ENCODE measurements at places on chromosomes 5 and 9.

DNA sequence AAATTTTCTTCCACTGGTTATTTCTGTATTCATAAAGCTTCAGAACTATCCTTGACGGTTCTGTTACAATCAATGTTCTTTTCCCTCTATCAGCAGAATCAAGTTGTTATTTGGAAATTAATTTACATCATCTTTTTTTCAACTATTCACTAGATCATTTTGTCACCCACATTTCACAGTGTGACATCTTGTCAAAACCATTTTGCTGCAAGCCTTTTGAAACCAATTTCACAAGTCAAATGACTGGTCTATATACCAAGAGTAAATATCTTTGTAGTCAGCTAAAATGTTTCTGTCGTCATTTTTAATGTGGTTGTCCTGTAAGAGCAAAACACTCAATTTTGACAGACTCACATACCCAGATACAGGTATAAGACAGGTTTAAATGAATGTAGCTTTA is 984.3 kb upstream of the TYRP1 start:
- no peak for DNase-seq

DNA sequence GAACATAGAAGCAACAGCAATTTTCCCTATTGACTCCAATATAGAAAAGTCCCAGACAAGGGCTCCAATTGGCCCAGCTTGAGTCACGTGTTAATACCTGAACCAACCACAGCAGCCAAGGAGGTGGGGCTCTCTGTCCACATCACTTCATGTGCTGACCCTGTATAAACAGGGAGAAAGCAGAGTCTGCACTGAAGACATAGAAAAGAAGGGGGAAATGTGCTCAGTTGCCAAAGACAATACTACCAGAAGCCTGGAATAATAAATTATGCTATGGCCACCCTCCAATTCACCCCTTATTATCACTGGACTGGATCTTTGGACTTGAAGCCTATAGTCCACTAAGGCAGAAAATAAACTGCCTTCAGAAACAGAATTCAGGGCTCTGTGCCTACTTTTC is 275.4 kb downstream of the EPB41L4A start:
- DNase-seq: no peak

DNA sequence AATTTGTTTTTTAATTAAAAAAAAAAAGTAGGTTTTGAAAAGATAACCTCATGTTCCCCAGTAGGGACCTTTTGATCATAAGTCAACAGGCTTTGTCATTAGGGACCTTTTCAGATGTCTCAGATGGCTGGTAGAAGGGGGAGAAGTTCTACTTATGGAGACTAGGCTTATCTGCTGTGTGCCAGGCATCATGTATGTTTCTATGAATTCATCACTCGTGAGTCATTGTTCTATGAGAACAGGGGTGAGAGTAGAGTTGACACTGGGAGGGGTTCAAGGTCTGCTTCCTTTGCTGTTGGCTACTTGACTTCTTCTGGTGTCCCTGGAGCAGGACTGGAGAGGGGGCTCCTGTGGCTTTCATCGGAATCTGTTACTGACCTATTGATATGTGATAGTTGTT is 138.8 kb downstream of the KDM4C start:
- DNase-seq: no peak

DNA sequence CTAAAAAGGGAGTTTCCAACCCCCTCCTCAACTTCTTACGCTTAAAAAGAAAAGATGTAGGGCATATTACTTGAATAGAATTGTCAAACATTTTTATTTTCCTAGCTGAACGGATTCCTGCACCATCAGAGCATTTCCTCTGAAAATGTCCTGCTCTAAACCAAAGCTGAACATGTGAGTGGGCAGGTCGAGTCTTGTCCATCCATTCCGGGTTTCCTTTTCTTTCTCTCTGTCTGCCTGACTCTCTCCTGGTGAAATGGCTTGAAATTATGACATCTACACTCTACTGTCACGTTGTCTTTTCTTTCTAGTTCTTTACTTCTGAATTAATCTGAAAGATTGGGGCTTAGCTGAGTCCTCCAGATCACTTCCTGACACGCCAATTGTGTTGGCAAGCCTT is 39.2 kb upstream of the PTPN3 start:
- DNase-seq: no peak

DNA sequence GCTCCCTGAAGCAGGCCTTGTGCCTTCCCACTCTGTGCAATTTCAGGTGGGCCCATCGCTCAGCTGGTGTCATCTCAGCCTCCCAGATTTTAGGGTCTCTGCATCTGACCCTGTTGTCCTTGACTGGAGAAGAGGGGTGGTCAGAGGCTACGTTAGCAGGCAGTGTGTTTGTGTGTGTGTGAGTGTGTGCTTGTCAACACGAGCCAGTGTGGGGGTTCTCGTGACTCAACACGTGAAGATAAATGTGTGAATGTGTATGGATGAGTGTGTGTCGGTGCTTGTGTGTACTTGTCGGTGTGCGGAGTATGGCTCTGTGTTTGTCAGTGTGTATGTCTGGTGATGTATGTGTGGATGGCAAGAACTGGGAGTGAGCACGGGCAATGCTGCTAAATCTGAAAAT is 142.6 kb upstream of the KLF4 start:
- no peak for DNase-seq

DNA sequence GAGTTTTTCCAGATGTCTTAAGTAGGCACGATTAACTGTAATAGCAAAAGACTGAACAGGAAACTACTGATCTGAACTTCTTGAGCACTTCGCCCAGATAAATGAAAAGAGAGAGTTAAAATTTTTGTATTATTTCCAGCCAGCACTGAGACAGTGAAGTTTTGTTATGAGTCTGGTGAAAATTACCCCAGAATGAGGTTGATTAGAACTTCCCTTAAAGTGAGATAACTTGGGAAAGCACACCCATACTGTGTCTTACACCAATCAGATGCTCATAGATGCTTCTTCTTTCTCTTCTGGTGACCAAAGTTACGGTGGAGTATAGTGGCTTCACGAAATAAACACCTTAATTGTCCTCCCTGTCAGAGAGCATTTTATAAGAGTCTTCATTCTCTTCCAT is 131.8 kb upstream of the SLC12A2 start:
- no peak for DNase-seq

DNA sequence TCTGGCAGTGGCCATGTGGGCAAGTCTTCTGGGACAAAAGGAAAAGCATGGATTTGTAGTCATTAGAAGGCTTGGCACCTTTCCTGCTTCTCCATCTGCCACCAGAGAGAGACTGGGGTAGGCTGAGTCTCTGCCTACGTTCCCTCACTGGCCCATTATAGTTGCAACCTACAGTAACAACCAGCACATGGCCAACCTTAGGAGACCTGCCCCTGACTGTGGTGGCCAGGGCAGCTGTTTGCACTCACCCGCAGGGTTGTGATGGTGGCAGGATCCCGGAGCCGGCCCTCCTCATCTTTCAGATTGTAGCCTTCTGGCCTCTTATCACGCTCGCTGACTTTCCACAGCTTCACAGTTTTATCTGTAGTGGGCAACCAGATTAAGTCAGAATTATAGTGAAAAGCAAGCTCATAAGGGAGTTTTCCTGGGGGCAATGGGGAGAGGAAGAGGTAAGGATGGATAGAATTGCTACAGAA is 174.9 kb upstream of the GPR151 start:
- DNase-seq: no peak

GRCh38 chr9:113785334-113785733 is 90.8 kb upstream of the ZNF618 start:
- no peak for DNase-seq

GRCh38 chr9:10079284-10079964 is 533.4 kb downstream of the PTPRD start:
- no peak for DNase-seq

GRCh38 chr9:101376111-101376848 is 8.5 kb downstream of the BAAT start:
- DNase-seq: peak; percentile 96

DNA sequence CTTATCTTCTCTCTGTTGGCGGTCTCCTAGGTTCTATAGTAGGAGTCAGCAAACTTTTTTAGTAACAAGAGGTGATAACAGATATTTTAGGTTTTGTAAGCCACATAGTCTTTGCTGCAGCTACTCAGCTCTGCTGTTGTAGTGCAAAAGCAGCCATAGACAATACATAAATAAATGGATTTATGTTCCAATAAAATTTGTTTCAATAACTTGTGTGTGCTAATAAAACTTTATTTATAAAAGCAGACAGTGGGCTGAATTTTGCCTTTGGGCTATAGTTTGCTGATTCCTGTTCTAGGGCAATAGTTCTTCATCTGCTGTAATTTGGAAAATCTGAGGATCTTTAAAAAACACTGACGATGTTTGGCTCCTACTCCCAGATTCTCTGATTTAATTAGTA is 469.4 kb upstream of the TNC start:
- DNase-seq: no peak

- no peak for DNase-seq
Measured at GRCh38 chr5:160423099-160423498, 1.4 kb downstream of the PTTG1 start.

DNA sequence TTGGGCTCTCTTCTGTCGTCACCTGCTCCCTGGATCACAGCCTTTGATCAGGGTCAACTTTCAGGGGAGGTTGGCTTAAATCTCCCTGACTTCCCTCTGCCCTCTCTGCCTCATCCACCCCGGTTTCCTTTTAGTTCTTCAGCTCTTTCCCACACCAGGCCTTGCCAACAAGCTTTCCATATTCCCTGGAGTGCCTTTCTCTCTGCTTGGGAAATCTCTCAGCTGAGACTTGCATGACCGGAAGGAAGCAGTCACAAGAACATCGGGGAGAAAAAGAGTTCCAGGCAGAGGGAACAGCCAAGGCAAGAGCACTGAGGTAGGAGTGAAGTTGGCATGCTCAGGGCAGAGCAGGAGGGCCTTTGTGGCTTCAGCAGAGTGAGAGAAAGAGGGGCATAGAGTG is 88.4 kb upstream of the HSPA9 start:
- DNase-seq: no peak

DNA sequence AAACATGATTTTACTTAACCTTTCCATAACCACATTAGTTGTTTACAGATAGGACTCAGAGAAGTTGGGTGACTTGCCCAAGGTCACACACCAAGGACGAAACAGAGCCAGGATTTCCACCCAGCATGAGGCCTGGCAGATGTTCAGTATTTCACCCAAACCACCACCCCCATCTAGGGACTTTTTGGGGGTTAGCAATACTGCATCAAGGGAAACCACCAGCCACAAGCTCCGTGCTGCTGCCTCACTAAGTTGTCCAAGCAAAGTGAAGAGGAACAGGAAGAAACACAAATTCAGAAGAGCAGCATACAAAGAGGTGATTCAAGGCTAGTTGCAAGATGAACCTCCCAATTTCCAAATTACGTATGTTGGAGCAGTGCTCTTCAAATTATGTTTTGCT is 219.6 kb upstream of the RORB start:
- DNase-seq: no peak

- no peak for DNase-seq
Measured at GRCh38 chr9:78298046-78298765, 1.3 kb downstream of the PSAT1 start.

DNA sequence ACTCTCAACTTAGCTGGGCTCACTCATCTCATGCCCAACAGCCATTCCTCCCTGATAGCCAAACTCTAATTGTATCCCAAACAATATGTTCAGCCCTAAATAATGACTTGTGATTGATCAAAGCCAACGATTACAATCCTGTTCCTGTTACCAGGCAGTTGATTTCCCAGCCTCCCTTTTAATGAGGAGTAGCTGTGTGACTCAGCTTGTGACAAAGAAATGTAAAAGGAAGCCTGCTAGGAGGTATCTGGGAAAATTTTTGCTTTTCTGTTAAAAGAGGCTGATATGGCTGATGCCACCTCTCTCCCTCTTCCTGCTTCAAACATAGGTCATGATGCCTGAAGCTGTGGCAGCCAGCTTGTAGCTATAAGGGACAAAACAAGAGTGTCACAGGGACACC is 19.6 kb upstream of the ENC1 start:
- peak; percentile 18 for DNase-seq

DNA sequence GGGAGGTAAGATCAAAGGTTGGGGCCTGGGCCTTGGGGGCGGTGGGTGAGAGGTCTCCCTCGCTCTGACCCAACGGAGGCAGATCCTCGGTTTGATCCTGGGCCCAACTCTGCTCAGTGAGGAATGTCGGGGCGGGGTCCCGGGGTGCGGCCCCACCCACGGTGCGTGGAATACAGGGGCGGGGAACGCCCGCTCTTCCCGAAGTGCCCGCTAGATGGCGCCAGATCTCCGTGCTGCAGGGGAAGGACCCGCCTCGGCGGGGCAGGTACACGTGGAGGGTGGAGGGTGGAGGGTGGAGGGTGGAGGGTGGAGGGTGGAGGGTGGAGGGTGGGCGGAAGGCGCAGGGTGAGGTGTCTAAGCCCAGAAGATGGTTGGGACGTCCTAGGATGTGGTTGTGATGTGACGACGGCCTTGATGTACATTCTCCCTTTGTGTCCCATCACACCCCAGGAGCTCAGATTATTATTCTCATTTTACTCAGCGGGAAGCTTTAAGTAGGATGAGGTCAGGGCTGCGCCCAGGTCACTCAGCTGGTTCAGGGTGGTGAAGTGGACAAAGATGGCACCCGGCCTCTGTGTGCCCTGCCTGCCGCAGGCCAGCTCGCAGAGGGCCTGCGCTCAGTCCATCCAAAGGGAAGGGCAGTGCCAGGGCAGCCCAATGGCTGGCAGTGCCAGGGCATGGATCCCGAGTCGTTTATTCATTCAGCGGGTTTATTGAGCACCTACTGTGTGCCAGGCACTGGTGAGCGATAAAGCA is 9.4 kb upstream of the RPS14 start:
- DNase-seq: peak; percentile 67

DNA sequence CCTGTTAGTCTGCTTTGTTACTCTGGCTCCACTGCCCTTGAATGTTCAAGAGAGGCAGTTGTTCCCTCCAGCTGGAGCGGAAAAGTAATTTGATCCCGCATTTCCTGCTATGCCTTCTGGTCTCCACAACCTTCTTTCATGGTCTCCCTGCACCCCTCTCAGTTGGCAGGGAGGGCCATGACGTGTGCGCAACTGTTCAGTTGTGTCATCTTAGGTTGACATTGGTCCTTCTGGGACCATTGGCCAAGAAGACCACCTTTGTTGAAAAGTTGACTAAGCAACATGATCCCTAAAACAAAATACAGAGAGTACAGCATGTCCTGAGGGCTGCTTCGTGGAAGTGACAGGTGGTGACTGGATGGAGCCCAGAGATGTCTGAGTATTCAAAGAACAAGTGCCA is 192.5 kb upstream of the TUT7 start:
- DNase-seq: peak; percentile 34

- no peak for DNase-seq
Measured at GRCh38 chr5:40309851-40310250, 369.9 kb upstream of the PTGER4 start.

GRCh38 chr5:516980-517379 is 7.3 kb downstream of the SLC9A3 start:
- no peak for DNase-seq

- no peak for DNase-seq
Measured at GRCh38 chr5:39775797-39776365, 351.1 kb upstream of the DAB2 start.

DNA sequence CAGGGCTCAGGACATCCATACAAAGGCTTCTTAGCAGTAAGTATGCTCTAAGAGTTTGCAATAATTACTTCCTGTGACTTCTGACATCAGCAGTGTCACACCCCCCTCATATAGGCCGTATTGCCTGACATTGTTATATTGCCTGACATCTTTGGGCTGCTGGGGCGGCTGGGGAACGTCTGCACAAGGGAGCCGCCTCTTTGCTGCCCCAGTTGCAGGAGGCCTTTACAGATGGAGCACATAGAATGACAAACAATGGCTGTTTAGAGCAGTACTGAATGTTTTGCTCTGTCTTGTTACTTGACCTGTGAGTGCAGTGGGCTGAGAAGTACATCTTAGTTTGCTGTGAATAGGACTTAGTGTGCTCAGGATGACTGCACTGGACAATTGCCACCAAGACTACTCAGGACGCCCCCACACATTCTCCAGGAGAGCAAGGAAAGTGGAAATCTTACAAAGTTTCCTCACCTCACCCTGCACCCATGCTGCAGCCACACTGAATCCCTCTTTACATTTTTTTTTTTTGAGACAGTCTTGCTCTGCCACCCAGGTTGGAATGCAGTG is 65.4 kb upstream of the SPOCK1 start:
- peak; percentile 41 for DNase-seq
